NCI-H1092 (cell line): ENCODE measurements at places on chromosomes 12 and 14.

GRCh38 chr12:52647601-52648000 is 4.4 kb downstream of the KRT2 start:
- no peak for DNase-seq

- no peak for DNase-seq
Observed at GRCh38 chr12:80381121-80381520, 62.9 kb upstream of the PTPRQ start.

GRCh38 chr14:65255029-65255545 is 152.8 kb upstream of the MAX start:
- no peak for DNase-seq

DNA sequence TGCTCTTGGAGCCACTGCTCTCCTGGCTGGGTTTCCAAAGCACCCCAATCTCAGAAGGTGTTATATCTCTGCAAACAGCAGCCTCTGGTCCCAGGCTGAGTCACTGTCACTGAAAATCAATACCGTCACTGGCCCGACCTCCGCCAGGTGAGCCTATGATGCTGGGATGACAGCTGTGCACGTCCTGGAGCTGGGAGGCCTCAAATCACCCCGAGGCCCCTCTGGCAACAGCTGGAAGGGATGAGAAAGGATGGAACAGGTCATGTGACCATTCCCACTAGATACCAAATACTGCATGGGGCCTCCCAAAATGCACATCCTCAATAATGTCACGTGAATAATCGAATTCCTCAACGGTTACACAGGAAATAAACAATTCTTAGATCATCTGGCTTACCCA is 190.8 kb downstream of the TTC7B start:
- no peak for DNase-seq

- no peak for DNase-seq
Observed at GRCh38 chr12:89083491-89083890, 268.8 kb downstream of the DUSP6 start.

- DNase-seq, result no peak
Observed at GRCh38 chr14:75312341-75312740, 33.7 kb downstream of the FOS start.

- no peak for DNase-seq
Observed at GRCh38 chr12:67018105-67018504, 251.1 kb upstream of the CAND1 start.

- DNase-seq, result no peak
Observed at GRCh38 chr12:119363490-119363889, 29.0 kb downstream of the CCDC60 start.

GRCh38 chr14:69459122-69459521 is 25.4 kb upstream of the PLEKHD1 start:
- no peak for DNase-seq

- DNase-seq, result no peak
Observed at GRCh38 chr12:89597770-89598169, 71.9 kb upstream of the POC1B start.

GRCh38 chr12:92078167-92079053 is 67.2 kb downstream of the BTG1 start:
- DNase-seq, result no peak

- no peak for DNase-seq
Observed at GRCh38 chr14:71891970-71892369, 40.3 kb upstream of the RGS6 start.

DNA sequence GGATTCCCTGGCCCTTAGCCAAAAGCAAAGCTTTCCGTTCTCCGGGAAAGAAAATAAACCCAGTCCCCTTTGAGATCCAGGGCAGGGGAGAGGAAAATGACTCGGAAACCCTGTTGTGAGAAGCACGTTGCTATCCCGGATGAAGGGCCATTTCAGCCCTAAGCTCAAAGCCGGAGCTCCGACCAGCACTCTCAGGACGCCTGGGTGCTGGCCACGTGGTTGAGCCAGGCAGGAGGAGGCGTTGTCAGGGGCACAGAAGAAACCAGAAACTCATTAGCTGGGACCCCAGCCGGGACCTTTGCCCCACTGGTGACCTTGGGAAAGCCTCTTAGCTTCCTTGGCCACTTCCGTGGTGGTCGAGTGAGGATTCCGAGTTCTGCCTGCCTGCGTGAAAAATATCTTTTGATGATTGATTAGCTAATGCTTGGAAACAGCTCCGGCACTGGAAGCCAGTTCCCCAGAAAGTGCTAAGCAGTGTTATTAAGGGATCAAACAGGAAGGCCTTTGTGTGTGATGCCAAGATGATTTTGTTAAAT is 57.6 kb upstream of the FZD10 start:
- no peak for DNase-seq

DNA sequence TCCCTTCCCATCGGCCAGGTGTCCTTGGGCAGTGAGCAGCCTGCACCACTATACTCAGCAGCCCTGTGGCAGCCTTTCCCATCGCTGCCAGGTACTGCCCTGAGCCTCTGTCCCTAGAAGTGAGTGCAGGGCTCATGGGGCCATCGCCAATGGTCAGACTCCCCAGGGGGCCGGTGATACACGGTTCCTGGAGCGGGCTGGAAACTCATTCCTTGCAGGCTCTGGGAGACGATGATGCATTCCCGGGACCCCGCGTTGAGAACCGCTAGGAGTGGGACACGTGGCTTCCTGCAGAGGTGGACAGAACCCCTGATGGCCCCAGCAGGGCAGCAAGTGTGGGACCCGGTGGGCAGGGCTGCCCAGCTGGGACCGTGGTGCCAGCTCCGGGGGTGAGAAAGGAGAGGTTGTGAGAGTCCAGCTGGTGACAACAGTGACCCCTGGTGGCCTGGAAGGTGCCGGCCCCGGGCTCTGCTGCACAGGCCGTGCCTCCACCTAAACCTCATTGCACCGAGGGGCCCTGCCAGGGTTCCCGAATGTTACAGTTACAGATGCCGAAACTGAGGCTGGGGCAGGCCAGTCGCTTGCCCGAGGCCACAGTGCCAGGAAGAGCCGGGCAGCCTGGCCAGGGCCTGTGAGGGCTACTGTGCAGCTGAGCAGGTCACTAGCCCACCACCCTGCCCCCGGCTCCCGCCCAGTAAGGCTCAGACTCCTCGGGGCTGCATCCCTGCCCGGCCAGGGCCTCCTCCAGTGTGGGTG is 33.8 kb downstream of the FBRSL1 start:
- peak; percentile 26 for DNase-seq

DNA sequence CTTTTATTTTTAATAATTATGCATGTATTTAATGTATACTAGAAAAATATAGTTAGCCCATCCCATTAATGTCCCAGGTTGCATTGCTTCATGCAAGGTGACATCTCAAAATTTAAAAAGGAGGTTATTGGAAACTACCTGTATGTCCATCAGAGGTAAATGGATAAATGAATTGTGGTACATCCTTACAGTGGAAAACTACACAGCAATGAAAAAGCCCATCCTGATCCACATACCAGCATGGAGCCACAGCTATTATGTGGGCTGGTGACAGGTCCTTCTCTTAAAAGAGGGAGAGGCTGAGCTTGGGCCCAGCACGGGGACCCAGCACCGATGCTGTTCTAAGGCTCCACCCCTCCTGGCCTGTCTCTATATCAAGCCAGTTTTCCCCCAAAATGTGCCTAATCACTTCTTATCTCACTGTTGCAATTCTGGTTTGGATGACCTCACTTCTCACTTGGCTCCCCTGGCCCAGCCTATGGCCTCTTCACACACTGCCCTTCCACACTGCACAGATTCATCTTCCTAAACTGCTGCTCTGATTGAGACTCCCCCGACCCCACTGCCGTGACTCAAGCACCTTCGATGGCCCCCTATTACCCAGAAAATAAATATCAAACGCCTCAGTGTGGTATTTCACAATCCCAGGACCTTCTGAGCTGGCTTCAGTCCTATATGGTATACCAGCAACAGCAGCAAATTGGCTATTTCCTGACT is 97.1 kb upstream of the NCOR2 start:
- no peak for DNase-seq

- DNase-seq, result no peak
Observed at GRCh38 chr14:99467336-99468078, 13.2 kb downstream of the SETD3 start.

DNA sequence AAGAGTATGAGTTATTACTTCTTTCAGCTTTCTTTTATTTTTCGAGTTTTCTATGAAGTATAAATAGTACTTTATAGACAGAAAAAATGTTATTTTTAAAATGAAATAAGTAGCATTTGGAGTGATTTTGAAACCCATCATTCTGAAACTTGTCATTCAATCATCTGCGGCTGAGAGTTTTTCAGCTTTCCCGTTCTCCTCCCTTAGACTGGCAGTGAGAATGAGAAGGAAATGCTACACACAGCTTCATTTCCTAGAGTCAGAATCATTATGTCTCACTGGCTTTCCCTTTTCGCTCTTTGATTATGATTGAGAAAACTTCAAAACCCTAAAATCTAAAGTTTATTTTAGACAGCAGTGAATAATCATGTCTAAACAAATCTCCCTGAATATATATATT is 33.7 kb upstream of the GNPNAT1 start:
- DNase-seq, result no peak

DNA sequence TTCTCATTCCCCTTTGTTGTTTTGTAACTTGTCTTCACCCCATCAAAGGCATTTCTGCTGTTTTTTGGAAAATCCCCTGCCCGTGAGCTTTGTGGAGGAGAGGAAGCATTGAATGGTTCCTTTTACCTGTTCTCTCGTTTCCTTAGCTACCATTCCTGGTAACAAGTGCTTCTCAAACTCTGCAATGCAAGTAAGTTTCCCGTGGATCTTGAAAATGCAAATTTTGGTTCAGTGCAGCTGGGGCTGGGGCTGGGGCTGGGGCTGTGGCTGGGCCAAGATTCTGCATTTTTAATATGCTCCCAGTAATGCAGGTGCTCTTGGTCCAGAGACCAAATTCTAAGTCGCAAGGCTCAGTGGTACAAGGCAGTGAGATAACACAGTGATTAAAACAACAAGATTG is 151.6 kb downstream of the TTLL5 start:
- DNase-seq, result no peak

DNA sequence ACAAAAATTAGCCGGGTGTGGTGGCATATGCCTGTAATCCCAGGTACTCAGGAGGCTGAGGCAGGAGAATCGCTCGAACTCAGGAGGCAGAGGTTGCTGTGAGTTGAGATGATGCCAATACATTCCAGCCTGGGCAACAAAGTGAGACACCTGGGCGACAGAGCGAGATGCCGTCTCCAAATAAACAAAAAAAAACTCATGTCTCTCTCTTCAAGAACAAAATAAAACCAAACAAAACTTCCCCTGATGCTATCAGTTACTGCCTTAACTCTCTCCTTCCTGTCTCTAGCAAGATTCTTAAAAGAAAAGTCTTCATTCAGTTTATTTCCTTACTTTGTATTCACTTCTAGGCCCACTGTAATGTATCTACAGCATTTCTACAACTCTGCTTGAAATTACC is 20.8 kb downstream of the KLHL28 start:
- DNase-seq, result no peak

DNA sequence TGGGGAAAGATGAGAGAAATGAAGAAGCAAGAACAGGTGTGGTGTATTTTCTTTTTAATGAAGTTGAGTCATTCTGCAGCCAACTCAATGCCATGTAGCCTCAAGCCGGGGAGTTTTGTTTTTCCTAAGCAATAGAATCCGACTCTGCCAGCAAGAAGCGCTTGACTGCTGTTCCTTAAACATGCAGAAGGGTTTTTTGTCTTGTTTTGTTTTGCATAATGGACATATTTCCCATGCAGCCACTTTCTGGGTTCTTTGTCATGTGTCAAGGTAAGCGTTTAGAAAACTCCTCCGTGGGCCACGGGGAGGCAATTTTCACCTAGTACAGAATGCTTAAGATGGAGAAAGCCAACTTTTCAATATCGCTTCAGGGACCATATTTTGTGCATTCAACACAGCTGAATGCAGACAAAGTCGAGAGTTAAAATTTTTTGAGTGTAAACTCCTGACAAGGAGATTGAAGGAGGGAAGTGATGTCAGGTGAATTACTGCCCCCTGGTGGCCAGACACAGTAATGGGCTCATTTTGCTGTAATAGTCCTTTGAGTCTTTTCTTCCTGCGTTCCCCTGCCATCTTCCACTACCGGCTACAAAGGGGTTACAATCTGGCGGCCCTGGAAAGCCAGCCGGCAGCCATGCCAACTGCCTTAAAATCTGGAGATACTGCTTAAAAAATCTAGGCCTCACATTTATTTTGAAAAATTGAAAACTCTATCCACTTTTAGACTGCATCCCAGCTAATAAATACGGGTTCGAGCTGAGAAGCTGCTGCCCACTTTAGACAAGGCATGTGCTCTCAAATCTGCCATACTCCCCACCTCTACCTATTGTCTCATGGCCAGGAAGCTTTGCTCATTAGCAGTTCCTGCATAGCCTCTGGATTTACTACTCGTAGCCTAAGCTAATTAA is 3.2 kb upstream of the FICD start:
- DNase-seq, result peak; percentile 56

DNA sequence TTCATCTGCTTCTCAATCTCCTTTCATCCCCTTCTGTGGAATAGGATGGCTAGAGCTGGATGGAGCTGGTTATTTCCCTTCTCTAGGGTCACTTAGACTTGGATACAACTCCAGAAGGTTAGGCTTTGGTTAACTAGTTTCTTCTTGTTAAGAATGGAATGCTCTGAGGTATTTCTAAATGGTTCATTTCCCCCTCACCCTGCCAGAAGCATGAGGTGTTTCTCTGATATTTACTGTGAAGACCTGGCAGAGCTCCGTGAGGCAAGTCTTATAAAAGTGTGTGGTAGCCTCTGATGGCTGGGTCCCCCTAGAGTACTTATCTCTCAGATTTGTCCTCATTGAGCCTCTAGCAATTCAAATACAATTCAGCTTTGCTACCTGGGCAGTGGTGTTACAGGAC is 207.9 kb downstream of the SLC16A7 start:
- no peak for DNase-seq

DNA sequence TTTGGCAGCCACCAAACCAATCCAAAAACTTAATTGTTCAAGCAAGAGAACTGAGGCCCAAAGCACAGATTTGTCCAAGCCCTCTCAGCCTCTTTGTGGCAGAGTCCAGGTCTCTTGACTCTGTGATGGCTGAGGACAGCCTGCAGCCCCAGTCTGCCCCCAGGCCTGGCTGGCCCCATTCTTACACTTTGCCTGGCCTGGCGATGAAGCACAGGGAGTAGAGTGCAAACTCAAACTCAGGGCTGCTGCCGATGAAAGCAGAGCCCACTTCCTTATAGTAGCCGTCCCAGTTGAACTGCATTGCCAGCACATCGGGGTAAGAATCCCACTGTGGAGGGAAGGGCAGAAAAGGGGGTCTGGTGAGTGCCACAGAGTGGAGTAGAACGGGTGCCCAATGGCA is 5.6 kb upstream of the RPAP3 start:
- no peak for DNase-seq

DNA sequence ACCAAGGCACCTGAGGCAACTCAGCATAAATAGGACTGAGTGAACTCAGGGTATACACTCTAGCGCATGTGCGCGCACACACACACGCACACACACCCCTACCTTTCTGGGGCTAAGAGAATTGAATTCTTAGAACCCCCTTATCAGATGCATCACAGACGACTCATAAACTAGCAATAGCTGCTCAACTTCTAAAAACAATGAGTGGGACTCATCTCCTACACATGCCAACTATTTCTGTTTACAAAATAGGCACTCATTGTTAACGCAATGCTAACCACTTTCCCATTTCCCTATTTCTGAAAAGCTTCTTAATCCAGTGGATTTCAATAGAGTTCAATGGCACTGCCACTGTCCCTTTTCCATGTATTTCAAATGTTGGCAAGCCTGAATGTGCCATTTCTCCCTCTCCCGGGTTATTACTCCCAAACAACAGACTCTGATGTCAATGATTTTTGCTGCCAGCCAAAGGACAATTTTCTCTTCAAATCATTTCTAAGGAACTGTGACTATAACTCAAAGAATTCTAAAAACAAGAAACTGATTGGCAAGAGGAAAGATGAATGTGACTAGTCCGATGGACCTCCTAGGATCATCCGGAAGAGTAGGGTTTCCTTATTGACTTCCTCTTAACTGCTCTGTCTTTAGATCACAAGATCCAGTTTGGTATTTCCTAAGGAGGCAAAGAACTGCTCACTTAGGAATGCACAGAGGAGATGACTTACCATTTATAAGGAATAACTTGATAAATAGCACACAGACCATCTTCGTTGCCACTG is 48.8 kb downstream of the SLC38A1 start:
- no peak for DNase-seq
